ENCODE measurements at places on chromosomes 2 and 18.

DNA sequence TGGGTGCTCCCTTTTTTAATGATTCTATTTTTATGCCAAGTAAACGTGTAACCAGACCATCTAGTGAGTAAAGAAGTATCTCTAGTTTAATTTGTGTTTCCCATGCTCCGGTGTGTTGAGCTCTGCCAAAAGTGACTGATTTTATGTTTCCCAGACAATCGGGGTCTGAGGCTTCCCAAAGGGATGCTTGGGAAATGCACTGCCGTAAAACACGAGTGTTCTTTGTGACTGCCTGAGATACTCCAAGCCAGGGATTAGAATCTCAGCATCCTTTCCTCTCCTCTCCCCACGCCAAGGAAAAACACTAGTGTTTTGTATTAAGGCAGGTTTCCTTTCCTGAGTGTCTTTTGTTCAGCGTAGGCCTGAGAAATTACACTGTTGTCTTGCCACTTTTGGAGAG, 180.5 kb upstream of the NRP2 start:
- no peak for DNase-seq

- no peak for DNase-seq
Observed at GRCh38 chr2:229252996-229253395, 18.1 kb downstream of the PID1 start.

- DNase-seq, result no peak
Observed at GRCh38 chr2:10001586-10001985, 41.8 kb upstream of the KLF11 start.

GRCh38 chr2:203631068-203631757, 75.2 kb upstream of the CD28 start:
- no peak for DNase-seq

DNA sequence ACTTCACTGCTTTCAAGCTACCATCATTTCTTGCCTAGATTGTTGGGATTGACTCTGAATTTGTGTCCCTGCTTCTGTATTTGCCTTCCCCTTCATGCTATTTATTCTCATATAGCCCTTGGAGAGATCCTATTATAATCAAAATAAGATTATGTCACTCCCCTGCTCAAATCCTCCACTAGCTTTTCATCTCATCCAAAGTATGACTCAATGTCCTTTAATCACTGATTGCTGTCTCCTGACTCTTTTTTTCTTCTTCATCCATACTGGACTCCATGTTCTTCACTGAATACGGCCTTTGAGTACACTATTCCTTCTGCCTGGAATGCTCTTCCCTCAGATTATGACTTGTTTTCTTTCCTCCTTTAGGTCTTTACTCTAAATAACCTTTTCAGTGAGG, 5.0 kb downstream of the RBKS start:
- DNase-seq, result no peak

DNA sequence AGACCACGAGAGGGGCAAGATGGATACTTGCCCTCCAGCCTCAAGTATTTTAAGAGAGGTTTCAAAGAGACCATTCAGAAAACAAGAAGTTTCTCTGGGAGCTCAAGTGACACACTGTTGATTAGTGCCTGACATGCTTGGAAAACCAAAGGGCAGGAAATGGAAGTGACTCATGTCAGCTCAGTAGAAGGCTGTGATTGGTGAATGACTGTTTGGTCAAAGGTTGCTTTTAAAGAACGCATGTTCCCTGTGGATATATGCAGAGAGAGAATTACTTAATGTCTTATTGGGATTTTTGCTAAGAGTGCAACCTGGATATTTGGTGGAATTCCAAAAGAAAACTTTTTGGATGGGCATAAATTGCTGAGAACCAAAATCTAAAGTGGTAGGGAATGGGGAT, 549.9 kb downstream of the XIRP2 start:
- DNase-seq, result peak; percentile 61

- DNase-seq, result no peak
Observed at GRCh38 chr2:191693166-191693565, 15.2 kb downstream of the NABP1 start.

DNA sequence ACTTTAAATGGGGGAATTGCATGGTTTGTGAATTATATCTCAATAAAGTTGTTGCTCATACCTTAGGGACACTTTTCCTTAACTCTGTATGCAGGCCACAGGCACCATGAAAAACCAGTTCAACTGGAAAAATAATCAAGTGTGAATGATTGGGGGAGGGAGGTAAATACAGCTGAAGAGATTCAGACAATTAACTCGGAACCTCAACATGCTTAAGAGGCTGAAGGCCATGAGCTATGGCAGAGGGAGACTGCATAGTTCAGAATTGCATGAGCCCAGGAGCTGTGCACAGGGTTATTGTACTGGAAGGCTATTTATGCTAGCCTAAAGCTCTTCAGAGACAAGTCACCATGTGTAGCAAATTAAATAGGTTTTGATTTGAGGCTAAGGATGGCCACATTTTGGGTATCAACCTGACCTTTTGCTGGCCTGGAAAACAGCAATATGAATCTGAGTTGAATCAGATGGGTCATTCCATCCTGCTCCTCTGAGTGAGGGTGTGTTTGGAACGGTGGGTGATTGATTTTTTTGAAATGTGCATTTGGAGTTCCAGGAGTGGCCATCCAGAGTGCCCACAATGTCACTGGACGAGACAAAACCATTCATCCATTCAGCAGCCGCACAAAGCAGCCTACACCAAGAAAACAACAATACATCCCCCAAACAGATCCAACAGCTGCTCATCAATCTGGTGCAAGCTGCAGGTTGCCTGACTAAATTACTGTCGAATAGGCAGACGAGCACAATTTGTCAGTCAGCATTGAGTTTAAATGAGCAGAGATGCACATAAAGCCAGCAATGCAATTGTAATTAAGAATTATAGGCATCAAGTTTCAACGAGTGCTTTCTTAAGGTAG, 42.5 kb downstream of the HRH4 start:
- no peak for DNase-seq

DNA sequence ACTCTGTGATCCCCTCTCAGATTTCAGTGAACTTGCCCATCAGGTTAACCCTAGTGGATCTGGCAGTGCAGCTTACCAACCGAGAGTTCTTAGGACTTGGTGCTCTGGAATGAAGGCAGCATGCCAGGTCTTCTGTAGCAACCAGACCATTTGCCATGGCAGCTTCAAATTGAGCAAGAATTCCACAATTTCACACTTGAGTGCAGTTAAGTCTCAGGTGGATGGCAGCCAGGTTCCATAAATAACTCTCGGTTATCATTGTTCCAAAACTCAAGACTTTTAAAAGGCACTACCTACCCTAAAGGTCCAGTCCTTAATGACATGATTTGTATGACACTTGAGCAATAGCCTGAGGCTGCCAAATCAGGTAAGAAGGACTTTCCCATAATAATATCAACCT, 48.1 kb downstream of the GALNT3 start:
- no peak for DNase-seq

DNA sequence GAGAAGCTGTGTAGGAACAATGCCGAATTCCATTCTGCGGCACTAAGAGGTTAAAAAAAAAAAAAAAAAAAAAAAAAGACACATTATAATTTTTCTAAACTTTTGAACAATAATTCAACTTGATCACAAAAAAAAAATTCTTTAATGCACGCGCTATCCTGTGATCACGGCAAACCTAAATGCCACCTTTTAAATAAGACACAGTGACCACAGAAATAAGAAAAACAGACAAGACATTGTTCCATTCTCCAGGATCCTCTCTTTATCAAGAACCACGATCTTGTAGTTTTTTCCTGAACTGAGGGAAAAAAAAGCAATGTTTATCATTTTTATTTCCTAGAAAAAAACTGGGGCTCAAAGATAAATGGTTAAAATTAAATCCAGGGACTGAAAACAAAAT, 9.4 kb downstream of the SUCLG1 start:
- DNase-seq, result no peak

GRCh38 chr18:22703883-22704585, 229.1 kb upstream of the RBBP8 start:
- peak; percentile 58 for DNase-seq

DNA sequence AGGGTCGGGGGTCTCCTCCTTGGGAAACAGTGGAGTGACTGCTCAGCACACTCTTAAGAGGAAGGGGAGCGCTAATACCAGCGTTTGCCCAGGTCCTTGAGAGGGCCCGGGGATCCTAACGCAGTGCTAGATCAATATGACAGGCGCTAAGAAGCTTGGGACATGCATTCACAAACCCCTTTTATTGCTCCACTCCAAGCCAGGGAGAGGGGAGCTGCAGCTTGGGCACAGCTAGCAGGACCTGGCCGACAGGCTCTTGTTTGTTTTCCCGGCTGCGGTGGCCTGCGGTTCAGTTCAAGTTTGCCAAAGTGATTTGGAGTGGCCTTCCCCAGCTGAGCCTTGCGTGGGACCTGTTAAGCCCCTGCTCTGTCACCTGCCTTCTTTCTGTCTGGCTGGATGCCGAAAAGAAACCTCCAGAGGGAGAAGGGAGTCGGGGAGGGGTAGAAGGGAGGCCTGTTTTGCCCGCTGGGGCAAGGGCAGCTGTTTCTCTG, 152.1 kb downstream of the GLI2 start:
- DNase-seq, result no peak

DNA sequence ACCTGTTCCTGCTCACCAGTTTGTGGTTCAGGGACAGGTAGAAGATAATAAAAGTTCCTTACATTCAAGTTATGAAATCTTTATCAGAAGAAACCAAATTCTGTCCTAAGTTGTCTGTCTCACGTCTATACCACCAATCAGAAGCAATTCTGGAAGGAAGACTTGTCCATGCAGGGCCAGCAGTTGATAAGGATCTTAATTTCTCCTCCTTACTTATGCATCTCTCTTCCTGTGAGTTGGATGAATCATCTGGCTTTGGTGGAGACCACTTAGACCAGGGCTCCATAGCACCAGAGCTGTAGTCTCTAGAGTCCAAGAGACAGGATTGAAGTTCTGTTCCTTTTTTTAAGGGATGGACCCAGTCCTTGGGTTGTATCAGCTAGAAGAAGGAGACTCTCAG, 106.5 kb downstream of the APOB start:
- DNase-seq, result no peak

GRCh38 chr2:213500881-213501280, 216.6 kb downstream of the SPAG16 start:
- no peak for DNase-seq

GRCh38 chr2:226873826-226874225, 38.0 kb downstream of the RHBDD1 start:
- DNase-seq, result no peak

DNA sequence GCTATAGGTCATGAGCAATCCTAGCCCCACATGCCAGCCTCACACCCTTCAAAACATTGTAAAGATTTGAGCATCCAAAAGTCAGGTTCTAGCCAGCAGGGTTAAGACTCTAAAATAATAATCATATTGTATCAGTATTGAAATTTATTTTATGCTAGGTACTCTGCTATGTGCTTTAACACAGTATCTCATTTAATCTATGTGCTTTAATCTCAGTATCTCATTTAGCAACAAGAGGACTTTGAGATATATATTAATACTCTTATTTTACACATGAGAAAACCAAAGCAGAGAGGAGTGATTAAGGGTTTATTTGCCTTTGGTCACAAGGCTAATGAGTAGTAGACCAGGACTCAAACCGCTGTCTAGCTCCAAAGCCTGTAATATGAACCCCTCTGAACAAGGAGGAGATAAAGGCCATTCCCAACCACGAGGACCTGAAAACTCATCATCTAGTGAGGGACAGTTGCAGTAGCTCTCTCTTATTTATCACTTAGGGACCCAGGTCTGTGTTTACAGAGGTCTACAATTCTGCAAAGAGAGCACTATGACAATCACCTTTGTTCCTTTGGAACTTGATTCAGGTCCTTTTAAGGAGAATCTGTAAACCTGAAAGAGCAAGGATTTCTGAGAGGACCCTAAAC, 116.5 kb upstream of the SERTAD2 start:
- no peak for DNase-seq

DNA sequence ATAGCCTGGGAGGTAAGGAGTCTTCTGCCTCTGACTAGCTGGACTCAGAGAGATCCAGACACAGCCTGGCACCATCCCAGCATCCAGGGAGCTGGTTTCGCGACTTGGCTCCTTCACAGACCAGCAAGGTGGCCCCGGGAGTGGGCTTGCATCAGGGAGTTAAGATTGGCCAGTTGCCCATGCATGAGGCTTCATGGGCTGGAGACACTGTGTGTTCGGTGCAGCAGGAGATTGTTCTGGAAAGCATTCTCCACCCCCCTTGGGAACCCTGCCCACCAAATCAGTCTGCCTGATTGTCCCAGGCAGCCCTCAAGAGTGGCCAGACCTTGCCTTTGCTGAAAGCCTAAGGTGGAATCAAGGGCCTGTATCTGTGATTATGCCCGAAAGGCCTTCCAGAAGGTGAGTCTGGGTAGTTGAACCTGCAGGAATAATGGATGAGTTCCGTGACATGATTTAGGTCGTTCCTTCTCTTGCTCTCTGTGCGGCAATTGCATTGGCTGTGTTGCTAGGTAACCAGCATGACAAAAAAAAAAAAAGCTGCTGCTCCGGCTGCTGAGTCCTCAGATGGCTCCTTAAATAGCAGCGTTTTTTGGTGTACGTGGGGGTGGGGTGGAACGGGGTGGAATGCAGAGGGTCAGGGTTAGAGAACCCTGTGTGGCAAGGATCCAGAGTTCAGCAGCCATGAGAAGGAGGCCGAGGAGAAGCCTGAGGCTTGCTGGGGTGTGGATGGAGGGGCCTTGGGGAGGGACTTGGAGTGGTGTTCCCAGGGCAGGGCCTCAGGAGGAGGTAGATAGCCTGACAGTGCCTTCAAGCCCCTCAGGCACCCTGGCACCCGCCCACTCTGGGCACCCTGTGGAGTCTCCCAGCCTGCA, 93.0 kb upstream of the MCFD2 start:
- DNase-seq, result peak; percentile 91

DNA sequence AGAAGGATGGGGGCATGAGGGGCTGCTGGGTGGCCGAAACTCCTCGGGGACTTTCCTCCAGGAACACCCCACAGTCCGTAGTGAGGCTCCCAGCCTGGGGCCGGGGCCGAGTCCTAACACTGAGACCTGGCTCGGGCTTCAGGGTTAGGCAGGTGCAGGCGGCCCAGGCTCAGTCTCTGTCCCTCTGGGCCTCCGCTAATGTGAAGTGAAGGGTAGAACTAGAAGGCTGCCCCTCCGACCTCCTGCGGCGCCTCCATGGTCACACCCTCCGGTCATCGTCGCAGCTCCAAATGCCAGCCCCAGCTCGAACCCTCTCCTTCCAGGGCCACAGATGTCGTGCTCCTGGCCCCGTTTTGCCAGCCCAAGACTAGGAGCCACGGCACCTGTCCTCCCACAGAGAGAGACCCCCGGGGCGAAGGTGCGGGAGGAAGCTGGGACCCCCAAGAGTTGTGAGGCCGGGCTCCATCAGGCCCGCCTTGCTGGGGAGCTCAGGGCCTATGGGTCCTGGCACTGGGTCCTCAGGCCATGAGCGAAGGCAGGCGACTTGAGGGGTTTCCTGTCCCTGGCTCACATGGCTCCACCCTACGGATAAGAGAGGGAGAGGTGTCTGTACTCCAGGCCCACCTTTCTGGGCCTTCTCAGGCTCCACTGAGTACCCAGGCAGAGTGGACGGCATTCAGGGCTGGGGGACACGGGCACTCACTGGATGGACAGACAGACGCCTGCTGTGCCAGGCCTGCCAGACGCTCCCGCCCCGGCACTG, 797 bp downstream of the ANO7 start:
- no peak for DNase-seq

- no peak for DNase-seq
Observed at GRCh38 chr2:121008975-121009374, 273.3 kb downstream of the GLI2 start.

GRCh38 chr2:140808820-140809219, 1322.0 kb downstream of the LRP1B start:
- DNase-seq, result no peak

All from fibroblast of skin of scalp (primary cell).